Foreskin keratinocyte (primary cell): ENCODE measurements at places on chromosomes 3 and 15.

GRCh38 chr3:16088496-16088895, 86.0 kb upstream of the GALNT15 start:
- DNase-seq = peak; percentile 17

- DNase-seq = no peak
Measured at GRCh38 chr3:192897005-192897404, 20.7 kb downstream of the MB21D2 start.

GRCh38 chr15:39598186-39598850, 17.4 kb downstream of the THBS1 start:
- peak; percentile 77 for DNase-seq

DNA sequence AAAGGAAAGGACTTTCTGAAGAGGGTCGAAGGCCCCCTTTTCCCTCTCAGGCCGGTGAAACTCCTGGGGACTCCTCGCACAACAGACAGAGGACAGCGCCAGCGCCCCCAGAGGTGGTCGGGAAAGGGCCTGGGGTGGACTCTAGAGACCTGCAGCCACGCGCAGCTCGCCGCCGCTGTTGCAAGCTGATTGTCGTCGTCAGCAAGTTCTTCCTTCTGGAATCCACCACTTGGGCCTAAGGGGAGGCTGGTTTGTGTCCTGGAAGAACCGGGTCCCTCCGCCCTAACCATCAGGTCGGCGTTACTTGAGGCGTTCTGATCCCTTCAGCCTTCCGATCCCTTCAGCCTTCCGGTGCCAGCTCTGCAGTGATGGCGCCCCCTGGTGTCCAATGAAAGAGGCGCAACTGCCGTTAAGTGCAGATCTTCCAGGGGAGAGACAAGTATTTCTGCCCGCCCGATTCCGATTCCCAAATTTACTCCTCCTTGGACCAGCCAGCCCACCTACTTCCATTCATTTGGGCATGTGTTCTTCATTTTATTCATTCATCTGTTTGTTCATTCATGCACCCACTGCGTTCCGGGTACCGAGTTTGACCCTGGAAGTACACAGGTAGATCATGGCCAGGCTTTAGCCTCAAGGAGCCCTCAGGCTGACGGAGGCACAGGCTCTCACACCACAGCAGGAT, 77.2 kb upstream of the SLC6A11 start:
- peak; percentile 49 for DNase-seq

GRCh38 chr3:101095693-101096430, 102.6 kb upstream of the ABI3BP start:
- no peak for DNase-seq

DNA sequence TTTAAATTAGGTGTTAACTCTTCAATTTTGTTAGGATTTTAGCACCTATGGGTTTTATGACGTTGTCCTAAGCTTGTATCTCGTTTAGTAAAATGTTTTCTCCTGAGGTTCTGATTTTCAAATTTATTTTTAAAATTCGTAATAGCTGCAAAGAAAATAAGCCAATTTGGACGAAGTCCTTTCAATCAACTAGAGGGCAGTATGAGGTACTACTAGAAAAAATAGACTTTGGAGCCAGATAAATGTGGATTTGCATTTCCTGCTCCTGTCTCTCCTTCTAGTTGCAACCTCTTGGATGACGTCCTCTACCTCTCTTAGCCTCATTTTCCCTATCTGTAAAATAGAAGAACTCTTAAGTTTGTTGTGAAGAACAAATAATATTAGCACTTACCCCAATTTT, 81.1 kb downstream of the SLTM start:
- no peak for DNase-seq

DNA sequence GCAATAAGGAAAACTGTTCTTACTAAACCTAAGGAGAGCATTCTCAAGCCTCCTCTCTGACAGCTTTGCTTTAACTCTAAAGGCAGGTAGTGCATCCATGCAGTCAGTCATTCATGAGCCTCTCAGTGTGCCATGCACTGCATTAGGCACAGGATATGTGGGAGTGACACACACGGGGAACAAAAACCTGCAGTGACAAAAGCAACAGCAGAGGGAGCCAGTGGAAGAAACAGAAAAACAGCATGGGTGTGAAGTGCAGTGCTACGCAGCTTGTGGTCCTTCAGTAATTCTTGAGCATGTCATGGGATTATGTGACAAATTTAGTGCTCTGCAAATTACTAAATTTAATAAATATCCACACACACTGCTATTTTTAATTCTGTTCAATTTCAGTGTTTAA, 230.7 kb downstream of the BBX start:
- DNase-seq = no peak

GRCh38 chr15:87924433-87924832, 332.1 kb downstream of the NTRK3 start:
- no peak for DNase-seq

- no peak for DNase-seq
Measured at GRCh38 chr3:54649551-54649950, 278.3 kb downstream of the LRTM1 start.

DNA sequence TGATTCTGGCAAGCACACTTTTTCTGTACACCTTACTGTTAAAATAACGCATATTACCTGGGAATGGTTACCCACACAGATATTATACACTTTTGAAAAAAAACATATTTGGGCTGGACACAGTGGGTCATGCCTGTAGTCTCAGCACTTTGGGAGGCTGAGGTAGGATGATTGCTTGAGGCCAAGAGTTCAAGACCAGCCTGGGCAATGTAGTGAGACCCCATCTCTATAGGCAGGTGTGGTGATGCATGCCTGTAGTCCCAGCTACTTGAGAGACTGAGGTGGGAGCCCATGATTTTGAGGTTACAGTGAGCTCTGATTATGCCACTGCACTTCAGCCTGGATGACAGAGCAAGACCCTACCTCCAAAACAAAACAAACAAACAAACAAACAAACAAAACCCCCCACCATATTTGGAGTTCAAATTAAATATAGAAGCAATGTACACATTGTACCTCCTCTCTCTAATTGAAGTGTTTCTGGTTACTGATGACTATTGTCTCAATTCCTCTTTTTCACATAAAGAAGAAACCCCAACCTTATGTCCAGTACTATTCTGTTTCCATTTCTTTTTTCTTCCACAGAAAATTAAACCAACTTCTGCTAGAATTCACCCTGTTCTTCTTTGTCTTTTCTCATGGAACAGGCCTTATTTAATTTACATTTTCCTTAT, 152.6 kb upstream of the UMPS start:
- DNase-seq = no peak

- DNase-seq = no peak
Measured at GRCh38 chr3:126464093-126464492, 11.6 kb downstream of the ZXDC start.

DNA sequence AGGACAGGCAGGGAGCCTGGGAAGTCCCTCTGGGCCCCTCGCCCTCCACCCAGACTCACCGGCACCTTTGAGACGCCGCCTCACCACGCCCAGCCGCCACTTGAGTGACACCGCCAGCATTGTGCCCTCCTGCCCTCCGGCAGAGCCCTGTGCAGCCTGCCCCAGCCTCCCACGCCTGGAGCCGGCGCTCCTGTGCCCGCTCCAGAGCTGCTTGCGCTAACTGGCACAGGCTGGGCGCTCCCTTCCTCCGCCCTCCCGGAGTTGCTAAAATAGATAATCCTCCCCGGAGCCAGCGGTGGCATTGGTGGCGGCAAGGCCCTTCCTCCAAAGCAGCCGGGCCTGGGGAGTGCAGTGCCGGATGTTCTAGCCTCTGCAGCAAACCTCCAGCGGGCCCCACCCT, 15.7 kb upstream of the GRIP2 start:
- DNase-seq = no peak

DNA sequence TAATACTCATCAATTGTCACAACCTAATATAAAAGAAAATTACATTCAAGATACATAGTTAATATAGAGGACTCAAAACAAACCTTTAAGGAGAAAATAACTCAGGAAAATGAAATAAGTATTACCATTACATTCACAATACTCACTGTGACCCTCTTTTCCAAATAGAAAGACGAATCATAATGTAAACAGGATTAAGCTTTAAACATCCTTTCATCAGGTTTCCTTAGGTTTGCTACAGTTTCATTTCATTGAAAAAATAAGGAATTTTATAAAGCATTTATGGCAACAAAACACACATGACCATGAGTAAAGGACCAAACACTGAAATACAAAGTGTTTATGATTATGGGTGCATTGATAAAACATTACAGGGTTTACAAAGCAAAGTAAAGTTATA, 162.7 kb downstream of the ALCAM start:
- no peak for DNase-seq

GRCh38 chr15:34644851-34645250, 61.4 kb upstream of the GOLGA8B start:
- DNase-seq = no peak

- no peak for DNase-seq
Measured at GRCh38 chr3:97464035-97464434, 300.5 kb upstream of the ARL6 start.

- DNase-seq = no peak
Measured at GRCh38 chr3:69542805-69543429, 157.0 kb upstream of the FRMD4B start.

DNA sequence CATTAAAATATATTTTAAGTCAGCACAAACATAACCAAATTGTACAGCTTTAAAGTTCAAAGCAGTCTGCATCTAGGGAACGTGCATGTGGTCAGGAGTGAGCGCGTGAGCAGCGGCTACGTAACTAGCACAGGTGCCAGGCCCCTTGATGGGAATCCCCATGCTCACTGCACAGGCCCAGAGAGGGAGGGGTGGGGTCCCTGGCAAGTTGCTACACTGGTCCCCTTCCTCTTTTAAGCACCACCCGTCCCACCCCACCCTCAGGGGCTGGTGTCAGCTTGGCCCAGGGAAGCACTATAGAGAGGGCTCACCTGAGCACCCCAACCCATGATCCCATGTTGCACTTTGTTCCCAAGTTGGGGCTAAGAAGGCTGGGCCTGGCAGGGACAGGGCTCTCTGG, 835 bp upstream of the GMPPB start:
- no peak for DNase-seq

GRCh38 chr3:177781686-177782161, 584.4 kb upstream of the TBL1XR1 start:
- no peak for DNase-seq

DNA sequence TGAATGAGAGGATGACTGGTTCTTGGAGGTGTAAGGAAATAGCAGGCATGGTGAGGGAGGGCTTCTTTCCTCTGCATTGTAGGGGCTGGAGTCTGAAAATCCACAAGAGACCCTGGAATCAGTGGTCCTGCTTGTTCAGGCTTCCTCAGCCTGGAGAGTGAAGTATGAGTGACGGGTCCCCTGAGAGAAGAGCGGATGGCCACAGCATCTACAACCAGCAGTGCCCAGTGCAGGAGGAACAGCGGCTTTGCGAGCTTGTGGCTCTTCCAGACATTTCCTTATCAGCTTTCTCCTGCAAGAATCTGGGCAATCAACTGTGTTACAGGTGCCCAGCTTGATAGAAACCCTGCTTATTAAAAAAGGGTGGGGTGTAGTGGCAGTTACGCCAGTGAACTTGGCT, 97.0 kb upstream of the HES1 start:
- no peak for DNase-seq

DNA sequence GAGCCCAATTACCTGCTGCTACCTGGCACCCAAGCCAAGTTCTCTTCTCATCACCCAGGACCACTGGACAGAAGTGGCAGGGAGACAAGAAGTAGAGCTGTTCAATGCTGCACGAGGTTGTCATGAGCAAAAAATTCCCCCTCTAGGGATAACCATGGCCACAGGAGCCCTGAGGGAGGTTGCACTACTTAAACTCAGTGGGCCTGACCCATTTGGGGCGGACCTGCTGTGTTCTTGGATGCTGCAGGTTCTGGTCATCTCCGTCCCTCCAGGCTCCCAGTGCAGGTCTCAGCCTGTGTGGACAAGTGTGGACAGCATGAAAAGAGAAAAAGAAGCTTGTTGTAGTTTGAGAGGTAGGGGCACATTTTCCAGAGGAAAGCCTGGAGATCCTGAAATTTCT, 26.1 kb upstream of the MANF start:
- no peak for DNase-seq

DNA sequence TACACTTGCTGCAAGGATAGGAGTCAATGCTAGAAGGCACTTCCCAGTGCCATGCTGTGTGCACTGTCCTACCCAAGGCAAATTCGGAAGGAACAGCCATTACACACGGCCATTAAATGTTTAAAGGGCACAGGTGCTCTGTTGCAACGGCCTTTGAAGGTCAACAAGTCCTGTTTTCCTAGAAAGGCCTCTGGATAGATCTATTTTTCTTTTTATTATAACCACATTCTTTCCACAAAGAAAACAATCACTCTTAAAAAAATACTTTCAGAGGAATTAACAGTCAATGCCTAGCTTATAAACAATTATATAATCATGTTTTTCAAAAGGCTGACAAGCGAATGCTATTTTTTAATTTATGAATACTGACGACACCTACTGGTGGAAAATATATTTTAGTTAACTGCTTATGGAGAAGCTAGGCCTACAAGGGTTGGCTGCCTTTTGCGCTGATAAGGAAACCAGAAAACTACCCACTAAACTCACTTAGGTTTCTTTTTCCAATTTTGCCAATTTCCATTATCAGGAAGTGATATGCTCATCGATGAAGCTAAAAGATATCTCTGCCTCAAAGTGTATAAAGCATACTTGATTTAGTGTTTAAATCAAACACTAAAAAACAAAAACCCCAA, 2.4 kb downstream of the ARHGEF3 start:
- peak; percentile 59 for DNase-seq

- DNase-seq = peak; percentile 22
Measured at GRCh38 chr3:30894521-30895251, at the start of gene GADL1. GADL1 (minus strand) TSS chr3:30894661; CDS start chr3:30894614, 47 bp downstream.

GRCh38 chr3:30676424-30677346, 70.3 kb downstream of the TGFBR2 start:
- no peak for DNase-seq

GRCh38 chr15:41853831-41854230, 15.2 kb downstream of the PLA2G4B start:
- no peak for DNase-seq

DNA sequence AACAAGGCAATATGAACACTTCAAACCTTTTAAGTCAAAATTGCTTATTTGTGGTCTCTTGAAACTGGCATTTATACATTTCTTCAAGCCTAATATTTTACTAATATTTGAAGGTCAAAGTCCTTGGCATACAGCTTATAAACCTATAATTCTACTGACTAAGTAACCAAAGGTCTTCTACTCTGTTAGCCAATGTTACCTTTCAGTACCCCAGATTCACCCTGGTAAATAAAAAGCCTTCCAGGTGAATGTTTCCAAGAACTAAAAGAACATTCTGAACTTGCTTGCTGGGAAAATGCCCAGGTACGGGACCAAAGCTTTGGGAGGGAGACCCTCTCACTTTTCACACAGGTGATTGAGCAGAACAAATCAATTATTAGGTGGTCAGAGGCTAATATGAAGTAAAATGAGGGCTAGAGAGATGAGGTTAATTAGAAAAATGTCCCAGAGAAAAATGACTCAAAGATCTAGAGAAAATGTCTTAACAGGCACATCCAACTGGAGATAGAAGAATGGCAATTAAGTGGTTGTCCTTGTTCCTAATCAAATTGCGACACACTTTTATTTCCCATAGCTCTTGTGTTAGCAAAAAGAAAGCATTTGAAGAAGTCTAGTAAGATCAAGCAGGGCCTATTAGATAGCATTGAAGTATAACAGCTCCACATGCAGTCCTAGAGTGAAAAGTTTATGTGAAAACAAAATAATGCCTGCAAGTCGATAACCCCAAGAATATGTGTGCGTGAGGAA, 232.0 kb downstream of the FOXP1 start:
- no peak for DNase-seq
